Esophagus muscularis mucosa (tissue), 4 donors: ENCODE measurements at places on chromosomes 3 and 15. TPM values are rescaled to one million over a fixed set of nuclear protein-coding genes. Genes with fewer than 3 reads are reported as not detected.

Gene FOXL2NB
- total RNA-seq = not detected

Gene HIGD2B
- total RNA-seq = not detected

DNA sequence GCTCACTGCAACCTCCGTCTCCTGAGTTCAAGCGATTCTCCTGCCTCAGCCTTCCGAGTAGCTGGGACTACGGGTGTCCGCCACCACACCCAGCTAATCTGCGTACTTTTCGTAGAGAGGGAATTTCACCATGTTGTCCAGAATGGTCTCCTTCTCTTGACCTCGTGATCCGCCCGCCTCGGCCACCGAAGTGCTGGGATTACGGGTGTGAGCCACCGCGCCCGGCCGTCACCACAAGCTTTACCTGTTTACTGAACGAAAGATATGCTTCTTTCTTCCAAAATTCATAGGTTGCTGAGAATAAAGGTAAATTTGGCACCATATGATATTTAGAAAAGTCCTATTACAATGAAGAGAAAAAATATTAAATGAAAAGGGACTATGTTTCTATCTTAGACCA is 333.5 kb upstream of the EPHA6 start:
- no peaks in the 10 kb centered on the region for H3K4me1 ChIP-seq
- no peak overlapping the region for H3K4me3 ChIP-seq
- DNase-seq = no peak
- no peaks in the 10 kb centered on the region for H3K36me3 ChIP-seq

GRCh38 chr3:192930577-192930976 is 12.9 kb upstream of the MB21D2 start:
- no peaks in the 10 kb centered on the region for H3K4me1 ChIP-seq
- no peak overlapping the region for H3K4me3 ChIP-seq
- H3K27me3 ChIP-seq = no peaks in the 10 kb centered on the region
- H3K27ac ChIP-seq = no peak overlapping the region
- no peaks in the 10 kb centered on the region for H3K36me3 ChIP-seq

GRCh38 chr3:67647390-67647878 is 7.0 kb downstream of the SUCLG2 start:
- H3K27me3 ChIP-seq = no peaks in the 10 kb centered on the region
- no peak overlapping the region for H3K27ac ChIP-seq
- peak; percentile 72 for DNase-seq
- H3K4me3 ChIP-seq = no peak overlapping the region

GRCh38 chr3:192433704-192434103 is 293.6 kb downstream of the FGF12 start:
- H3K4me3 ChIP-seq = no peak overlapping the region
- no peak overlapping the region for H3K27ac ChIP-seq
- no peaks in the 10 kb centered on the region for H3K27me3 ChIP-seq
- H3K4me1 ChIP-seq = no peaks in the 10 kb centered on the region
- DNase-seq = no peak
- no peaks in the 10 kb centered on the region for H3K36me3 ChIP-seq

DNA sequence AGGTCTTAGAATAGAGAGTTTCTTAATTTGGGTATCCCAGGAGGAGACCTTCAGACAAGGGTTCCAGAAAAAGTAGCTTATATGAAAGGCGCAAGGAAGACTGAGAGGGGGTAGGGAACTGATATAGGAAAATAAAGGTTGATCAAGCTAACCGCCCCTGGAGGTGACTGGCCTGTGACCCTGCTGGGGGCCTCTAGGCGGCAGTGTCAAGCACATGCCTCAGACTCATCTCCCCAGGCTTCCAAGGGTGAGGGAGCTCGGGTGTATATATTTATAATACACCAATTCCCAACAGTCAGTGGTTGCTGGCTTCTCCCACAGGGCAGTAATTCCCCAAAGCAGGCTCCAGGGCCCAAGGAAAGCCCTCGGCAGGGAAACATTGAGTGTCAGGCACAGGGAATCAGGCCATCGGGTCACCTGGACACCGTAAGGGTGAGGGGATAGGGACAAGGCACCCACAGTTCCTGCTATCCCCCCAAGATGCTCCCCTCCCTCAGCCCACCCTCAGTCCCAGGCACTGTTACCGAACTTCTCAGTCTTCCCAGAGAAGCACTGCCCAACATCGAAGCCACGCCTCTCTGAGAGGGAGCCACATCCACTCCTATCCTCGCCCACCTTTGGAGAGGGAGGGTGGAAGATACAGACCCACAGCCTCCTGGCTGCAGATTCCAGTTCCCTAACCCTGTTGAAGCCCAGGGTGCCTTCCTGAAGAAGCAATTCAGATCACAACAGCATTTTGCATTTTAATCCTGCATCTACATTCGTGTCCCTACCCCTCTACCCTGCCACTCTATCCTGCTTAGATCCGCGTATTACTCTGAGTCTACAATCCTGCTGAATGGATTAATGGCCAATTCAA is 19.5 kb upstream of the CAV3 start:
- no peaks in the 10 kb centered on the region for H3K4me1 ChIP-seq
- H3K4me3 ChIP-seq = no peak overlapping the region
- no peak overlapping the region for H3K27ac ChIP-seq
- peaks cover 7% of the 10 kb centered on the region for H3K27me3 ChIP-seq

DNA sequence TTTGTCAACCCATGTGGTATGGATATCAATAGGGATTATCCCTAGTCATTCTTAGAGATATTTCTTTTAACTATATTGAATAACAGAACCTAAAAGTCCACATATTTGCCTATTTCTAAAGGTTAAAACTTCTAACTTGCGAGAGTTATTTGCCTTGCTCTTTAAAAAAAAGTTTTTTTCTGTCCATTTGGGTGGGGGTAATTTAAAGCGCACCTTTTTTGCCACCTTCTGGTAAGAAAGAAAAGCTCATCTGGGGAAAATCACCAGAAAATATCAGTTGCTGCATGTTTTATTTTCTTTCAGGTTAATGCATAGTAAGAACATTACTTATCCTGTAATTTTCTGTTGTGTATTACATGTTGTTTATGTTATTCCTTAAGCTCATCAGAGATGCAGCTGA is 242.0 kb upstream of the GOLGA6L4 start:
- no peaks in the 10 kb centered on the region for H3K27me3 ChIP-seq
- H3K4me3 ChIP-seq = no peak overlapping the region
- no peak for DNase-seq
- H3K36me3 ChIP-seq = peaks cover 11% of the 10 kb centered on the region

- H3K4me3 ChIP-seq = no peak overlapping the region
- H3K27me3 ChIP-seq = no peaks in the 10 kb centered on the region
- DNase-seq = no peak
- H3K36me3 ChIP-seq = peaks cover 20% of the 10 kb centered on the region
These were observed 20.0 kb downstream of the PRKCD start for GRCh38 chr3:53181024-53181371.

Gene NRROS
- 8.2 TPM for total RNA-seq

GRCh38 chr3:49013738-49014660 is 4.4 kb downstream of the DALRD3 start:
- peaks cover 56% of the 10 kb centered on the region for H3K36me3 ChIP-seq
- H3K27ac ChIP-seq = no peak overlapping the region
- H3K4me3 ChIP-seq = no peak overlapping the region
- no peak for DNase-seq
